Stimulated activated CD8-positive, alpha-beta memory T cell treated with anti-CD3 and anti-CD28 coated beads, Interleukin-4, amount 100 ng/mL, for 1 hour (primary cell): ENCODE measurements at places on chromosomes 13 and 19.

GRCh38 chr19:39297931-39298634 is 1.9 kb downstream of the IFNL1 start:
- peak; percentile 20 for DNase-seq

DNA sequence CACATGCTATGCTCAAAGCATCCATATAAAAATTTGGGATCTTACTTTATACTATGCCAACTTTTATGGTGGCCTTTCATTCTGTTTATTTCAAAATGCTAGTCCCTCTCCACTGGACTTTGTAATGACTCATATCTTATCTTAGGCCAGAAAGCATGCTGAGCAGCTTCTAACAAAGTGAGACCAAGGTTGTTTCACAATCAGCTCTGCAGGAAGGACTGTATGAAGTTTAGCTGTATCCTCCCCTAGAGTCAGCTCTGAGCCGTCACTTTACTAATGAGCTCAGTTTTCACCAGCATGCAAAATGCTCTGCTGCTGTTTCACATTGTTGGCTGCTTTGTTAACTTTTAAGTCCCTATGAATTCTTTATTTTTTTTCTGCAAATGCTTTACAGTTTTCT is 1608.8 kb downstream of the OLFM4 start:
- no peak for DNase-seq

GRCh38 chr19:16066611-16067104 is 9.6 kb upstream of the TPM4 start:
- no peak for DNase-seq

GRCh38 chr13:52156724-52157261 is 2.6 kb downstream of the NEK3 start:
- DNase-seq = no peak

- DNase-seq = no peak
Measured at GRCh38 chr19:18859676-18860301, 28.0 kb downstream of the UPF1 start.

DNA sequence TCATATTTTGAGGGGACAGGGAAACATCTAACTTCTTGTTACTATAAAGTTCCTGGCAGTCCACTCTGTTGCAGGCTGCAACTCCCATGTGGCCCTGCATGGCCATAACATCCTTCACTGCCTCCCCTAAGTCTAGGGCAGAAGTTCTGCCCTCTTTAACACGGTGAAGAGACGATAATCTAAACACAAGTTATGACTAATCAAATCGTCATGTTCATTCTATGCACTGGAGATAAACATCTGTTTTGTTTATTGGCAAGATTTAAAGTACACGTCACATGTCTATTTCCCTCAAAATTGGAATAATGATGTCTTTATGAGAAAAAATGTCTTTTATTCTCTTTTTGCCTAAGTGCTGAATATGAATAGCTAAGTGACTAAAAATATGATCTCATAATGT is 1629.4 kb downstream of the PCDH9 start:
- no peak for DNase-seq

DNA sequence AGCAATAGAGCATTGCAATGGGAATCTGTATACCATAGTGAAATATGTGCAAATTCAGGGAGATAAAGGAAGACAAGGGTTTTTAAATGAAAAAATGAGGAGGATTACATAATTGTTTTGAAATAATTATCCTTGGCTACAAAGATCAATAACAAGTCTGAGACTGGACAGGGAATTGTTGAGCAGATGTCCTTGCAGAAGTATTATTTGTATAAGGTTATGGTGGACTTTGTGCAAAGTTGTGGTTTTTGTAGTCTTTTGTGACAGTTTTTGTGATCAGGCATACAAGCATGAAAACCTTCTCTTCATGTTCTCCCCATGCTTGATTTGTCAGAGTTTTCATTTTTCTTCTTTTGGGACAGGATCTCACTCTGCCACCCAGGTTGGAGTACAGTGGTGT is 25.3 kb upstream of the ZNF780A start:
- DNase-seq = no peak

- no peak for DNase-seq
Measured at GRCh38 chr19:38727868-38728660, 16.2 kb downstream of the CAPN12 start.

- DNase-seq = no peak
Measured at GRCh38 chr13:111480503-111480902, 160.1 kb downstream of the TEX29 start.

DNA sequence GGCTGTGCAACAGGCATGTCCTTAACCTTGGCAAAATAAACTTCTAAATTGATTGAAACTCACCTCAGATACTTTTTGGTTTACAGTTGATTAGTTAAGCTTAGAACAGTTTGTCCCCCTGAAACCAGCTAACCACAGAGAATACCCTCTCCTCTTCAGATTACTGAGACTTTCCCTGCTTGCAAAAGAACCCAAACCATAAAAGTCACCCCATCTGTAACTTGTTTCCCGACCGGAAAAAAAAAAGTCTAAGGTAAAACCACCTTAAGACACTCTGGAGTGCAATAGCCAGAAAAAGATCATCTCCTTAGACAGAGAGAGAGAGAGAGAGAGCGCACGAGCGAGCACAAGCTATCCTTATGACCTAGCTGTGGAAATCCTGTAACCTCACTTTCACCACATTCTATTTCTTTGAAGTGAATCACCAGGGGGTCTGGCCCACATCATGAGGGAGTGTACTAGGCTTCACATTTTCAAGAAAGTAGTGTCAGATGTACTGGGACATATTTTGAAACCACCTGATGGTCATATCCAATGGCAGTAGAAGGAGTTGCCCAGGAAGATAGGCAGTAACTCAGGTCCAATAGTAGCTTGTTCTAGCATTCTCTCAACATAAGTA is 11.1 kb upstream of the GTF2F2 start:
- no peak for DNase-seq

DNA sequence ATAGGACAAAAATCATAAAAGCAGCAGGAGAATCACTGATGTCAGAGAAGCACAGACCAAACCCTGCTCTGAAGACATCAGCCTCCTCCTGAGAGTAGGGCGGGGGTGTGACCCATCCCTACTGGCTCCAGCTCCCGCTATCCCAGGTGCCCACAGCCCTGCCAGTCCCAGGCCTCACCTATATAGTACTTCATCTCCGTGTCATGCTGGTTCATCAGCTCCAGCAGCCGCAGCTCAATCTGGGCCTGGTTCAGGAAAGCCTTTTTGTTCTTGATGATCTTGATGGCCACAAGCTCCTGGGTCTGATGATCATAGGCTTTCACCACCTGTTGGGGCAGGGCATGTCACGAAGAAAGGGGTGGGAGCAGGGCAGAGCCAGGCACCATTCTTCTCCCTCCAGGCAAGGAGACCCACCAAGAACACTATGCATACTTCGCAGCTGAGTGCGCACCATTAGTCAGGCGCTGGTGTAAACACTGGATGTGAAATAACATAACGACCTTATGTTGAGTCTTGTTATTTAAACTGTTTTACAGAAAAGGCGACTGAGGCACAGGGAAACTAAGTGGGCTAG is 4.2 kb downstream of the DYRK1B start:
- DNase-seq = no peak

- no peak for DNase-seq
Measured at GRCh38 chr19:51156710-51157109, 14.6 kb downstream of the SIGLEC7 start.

GRCh38 chr19:5131506-5132205 is 162.7 kb downstream of the KDM4B start:
- no peak for DNase-seq

GRCh38 chr13:20170921-20171320 is 10.1 kb upstream of the GJA3 start:
- DNase-seq = no peak

GRCh38 chr13:27661017-27661416 is 39.3 kb downstream of the POLR1D start:
- DNase-seq = no peak

DNA sequence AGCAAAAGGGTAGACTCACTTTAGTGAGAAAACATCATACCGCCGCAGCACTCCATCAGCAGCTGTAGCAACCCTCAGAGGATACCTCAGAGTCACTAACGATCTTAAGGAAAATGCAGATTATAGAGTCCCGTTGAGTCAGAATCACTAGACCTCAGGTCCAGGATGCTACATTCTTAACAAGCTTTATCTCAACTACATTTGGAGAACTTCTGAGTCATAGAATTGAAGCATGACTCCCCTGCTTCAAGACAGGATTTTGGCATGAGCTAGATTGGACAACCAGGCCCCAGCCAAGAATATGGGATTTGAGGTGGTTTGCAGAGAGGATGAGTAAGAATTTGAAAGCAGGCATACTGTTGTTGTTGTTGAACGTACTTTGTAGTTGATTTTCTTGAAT is 118.9 kb upstream of the UBL3 start:
- DNase-seq = no peak

- DNase-seq = no peak
Measured at GRCh38 chr13:49669735-49670309, 21.5 kb downstream of the EBPL start.

- no peak for DNase-seq
Measured at GRCh38 chr13:26095338-26095737, 43.5 kb upstream of the SHISA2 start.

- DNase-seq = no peak
Measured at GRCh38 chr19:50191216-50191615, 12.2 kb upstream of the MYH14 start.

DNA sequence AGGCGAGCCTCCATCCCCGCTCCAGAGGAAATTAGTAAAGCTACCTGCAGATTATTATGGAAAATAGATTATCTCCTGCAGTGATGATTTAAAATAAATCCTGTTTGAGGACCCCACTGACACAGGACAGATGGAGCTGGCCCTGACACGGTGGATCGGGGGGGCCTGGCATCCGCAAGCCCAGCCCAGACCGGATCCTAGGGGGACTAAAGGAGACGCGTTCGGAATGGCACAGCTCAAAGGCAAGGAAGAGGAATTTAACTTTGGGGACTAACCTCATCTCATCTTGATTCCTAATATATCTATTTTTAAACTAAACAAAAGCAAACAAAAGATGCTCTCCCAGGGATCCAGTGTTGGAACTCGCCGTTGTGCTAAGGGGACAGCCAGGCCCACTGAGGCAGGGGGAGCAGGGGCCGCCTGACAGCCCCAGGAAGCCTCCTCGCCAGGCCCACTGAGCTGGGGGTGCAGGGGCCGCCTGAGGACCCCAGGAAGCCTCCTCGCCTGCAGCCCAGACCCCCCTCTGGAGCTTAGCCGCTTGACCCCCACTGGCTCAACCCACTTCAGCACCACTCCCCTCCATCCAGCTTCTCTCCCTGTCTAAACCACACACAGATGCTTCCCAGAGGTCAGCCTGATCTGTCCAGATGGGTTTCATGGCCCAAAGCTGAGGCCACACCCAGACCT is 78.6 kb downstream of the SPACA7 start:
- no peak for DNase-seq

DNA sequence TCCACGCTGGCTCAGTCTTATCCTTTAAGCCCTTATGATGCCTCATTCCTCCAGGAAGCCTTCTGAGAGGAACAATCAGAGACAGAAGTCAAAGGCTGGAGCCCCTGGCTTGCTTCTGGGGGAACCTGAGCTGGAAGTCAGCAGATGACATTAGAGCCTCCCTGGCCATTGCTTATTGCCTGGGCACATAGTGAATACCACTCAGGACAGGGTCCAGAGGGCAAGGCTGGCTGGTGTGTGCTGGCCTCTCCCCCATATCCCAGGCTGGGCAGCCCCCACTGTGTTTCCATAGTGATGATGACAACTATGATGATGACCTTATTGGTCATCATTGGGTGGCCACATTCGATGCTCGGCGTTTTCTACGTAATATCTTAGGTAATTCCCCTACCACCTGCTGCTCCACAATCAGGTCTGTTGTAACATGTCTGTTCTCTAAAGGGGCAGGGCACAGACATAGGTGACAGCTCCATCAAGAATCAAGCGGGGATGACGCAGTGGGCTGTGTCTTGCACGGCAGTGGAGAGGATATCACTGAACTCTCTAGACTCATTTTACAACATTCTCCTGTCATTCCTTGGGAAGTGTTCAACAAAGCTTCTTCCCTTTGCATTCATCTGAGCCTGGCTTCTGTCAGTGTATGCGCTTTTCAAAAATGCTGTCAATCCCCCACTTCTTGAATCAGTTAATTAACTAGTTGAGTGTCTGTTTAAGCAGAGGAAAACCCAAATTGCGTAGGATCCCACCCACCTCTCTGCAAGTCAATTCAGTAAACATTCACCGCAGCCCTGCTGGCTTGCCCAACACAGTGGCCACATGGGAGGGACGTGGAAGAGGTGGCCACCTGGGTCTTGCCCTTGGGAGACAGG is 89.4 kb upstream of the TSHZ3 start:
- no peak for DNase-seq

DNA sequence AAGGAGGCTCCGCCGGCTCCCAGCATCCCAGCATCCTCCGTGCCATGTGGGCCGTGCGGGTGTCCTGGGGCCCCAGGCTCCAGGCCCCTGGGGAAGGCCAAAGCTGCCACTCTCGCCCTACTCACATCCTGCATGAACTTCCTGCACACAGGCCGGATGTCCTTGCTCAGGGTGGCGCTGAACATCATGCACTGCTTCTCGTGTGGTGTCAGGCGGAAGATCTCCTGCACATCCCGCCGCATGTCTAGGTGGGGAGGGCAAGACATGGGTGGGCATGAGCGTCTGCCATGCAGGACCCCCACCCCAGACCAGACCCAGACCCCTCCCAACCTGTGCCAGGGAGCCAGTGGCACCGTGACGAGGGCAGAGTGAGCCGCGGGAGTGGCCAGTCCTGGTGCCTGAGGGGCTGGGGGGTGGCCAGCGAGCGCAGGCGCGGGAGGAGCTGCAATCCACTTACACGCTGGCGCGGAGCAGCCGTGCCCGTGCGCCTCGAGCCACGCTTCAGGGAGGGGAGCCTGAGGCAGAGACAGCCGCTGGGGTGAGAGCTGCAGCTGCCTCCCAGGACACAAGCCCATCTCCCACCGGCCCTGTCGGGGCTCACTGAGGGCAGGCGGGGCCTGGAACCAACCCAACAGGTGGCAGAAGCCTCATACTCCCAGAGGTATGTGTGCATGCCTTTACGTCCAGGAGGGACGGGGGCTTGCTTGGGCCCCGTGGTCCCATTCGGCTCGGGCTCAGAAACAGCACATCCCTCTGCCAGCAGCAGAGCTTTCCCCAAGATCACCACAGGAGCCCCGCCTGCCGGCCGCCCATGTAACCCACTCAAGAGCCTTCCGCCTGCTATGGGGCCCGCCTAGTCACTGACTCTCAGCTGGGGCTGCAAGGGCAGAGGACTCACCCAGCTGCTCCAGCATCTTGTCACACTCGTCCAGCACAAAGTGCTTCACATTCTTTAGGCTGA is 8.8 kb downstream of the DDX39A start:
- no peak for DNase-seq

GRCh38 chr13:26054896-26055295 is 3.1 kb upstream of the SHISA2 start:
- no peak for DNase-seq

- DNase-seq = no peak
Measured at GRCh38 chr19:51458051-51458645, at the start of gene SIGLEC8. SIGLEC8 (minus strand) TSS chr19:51458454; CDS start chr19:51458387, 67 bp downstream.

GRCh38 chr13:24910502-24911132 is 146.6 kb downstream of the RNF17 start:
- no peak for DNase-seq

DNA sequence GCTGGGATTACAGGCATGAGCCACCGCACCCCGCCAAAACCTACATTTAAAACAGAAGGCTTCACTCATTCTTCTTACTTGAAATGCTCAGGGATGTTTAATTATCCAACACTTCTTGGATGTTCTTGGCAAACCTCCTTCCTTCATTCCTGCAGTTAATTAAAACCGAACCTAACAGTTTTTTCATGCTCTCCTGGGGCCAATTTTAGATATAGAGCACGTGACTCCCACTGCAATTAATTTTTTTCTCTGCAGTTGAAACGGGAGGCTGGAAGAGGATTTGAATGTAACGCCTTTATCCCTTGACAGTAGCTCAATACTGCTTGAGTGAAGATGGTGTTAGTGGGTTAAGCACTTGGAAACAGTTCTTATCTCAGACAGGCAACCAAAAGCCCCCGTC is 4.6 kb upstream of the ACTL9 start:
- no peak for DNase-seq
